ENCODE measurements at places on chromosomes 3 and 15. TPM values are rescaled to one million over a fixed set of nuclear protein-coding genes. Genes with fewer than 3 reads are reported as not detected.

Gene LRTM1
- total RNA-seq: not detected

Gene SLC24A5
- total RNA-seq: not detected

Gene RASGRF1
- total RNA-seq: not detected

Gene TMEM207
- total RNA-seq: not detected

Gene NTRK3
- not detected for total RNA-seq

Gene IMPG2
- 0.18 TPM for total RNA-seq

Gene PLA1A
- total RNA-seq: 0.25 TPM

Gene REC114
- total RNA-seq: not detected

Gene HES1
- 11.3 TPM for total RNA-seq

Gene GUCA1C
- not detected for total RNA-seq

Gene DNASE1L3
- not detected for total RNA-seq

Gene APBA2
- 0.93 TPM for total RNA-seq

Gene IQCF5
- total RNA-seq: not detected

Gene ATP10A
- 36.5 TPM for total RNA-seq

Gene STAB1
- not detected for total RNA-seq

Gene ZNF197
- 13.4 TPM for total RNA-seq

Gene GP5
- 1.3 TPM for total RNA-seq

Gene ZIC1
- total RNA-seq: not detected

Gene GOLGA6A
- not detected for total RNA-seq

Gene CHRNA5
- total RNA-seq: 3.1 TPM

Gene ADAMTS7
- total RNA-seq: 0.35 TPM

Gene C3orf20
- total RNA-seq: 0.23 TPM

Gene CLRN1
- not detected for total RNA-seq

Gene CHRFAM7A
- total RNA-seq: 0.91 TPM

Gene ACTL6A
- total RNA-seq: 81.3 TPM

Gene C3orf49
- total RNA-seq: not detected

Gene POPDC2
- total RNA-seq: 3.2 TPM

Gene ACAD9
- total RNA-seq: 48.4 TPM

Gene TRPM1
- not detected for total RNA-seq

Gene NPAP1
- not detected for total RNA-seq

Gene ANKRD63
- total RNA-seq: not detected

Gene CA12
- total RNA-seq: 0.20 TPM

Gene KNG1
- total RNA-seq: not detected

Gene SPESP1
- total RNA-seq: 1.1 TPM

Gene DUOXA2
- total RNA-seq: not detected

Gene DNAH12
- total RNA-seq: 0.03 TPM

Gene PP2D1
- total RNA-seq: not detected

Gene TMEM62
- total RNA-seq: 24.2 TPM

Gene ACP3
- total RNA-seq: not detected

Gene MYRIP
- total RNA-seq: not detected

Gene BHLHE40
- 318 TPM for total RNA-seq

Gene MESP1
- total RNA-seq: 3.2 TPM

Gene GOLGA8G
- not detected for total RNA-seq

Gene PLA2G4D
- not detected for total RNA-seq

Gene SPSB4
- total RNA-seq: not detected

Gene CHRD
- not detected for total RNA-seq

Gene CRABP1
- not detected for total RNA-seq

Gene GCHFR
- total RNA-seq: 39.4 TPM

Gene DUOX2
- 0.23 TPM for total RNA-seq

Gene RGMA
- total RNA-seq: 0.23 TPM

Gene GOLGA8R
- 3.5 TPM for total RNA-seq

Gene SNRPA1
- total RNA-seq: 107 TPM

Data from activated CD4-positive, alpha-beta memory T cell treated with anti-CD3 and anti-CD28 coated beads, Interleukin-2, amount 10 ng/mL, durations not matched to agents 7 days and 5 days (primary cell).